ENCODE measurements at places on chromosomes 12 and 14.
A peak's percentile ranks its signal among the peaks of the same experiment; 100 is the strongest.

DNA sequence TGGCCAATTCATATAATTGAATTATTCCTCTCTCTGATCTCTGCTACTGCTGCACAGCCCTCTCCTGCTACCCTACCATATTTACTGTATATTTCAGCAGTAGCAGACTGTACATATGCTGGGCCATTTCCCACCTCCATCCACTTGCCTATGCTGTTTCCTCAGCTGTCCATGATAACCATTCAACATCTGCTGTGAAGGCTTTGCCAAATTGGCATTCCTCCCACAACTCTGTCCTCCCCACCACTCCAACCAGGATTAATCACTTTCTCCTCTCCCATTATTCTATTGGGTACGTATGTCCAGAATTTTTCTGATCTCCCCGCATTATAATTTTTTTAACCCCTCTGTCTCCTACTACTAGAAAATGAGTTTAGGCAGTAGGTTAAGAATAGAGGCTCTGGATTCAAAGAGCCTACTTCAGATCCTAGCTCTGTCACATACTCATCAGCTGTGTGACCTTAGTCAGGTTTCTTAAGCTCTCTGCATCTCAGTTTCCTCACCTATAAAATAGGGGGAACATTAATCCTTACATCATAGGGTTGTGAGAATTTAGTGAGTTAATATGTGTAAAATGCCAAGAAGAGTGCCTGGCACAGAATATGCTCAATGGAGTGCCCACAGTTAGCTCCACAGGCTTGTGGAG lies 123.3 kb downstream of the KICS2 start:
- DNase-seq: no peak

DNA sequence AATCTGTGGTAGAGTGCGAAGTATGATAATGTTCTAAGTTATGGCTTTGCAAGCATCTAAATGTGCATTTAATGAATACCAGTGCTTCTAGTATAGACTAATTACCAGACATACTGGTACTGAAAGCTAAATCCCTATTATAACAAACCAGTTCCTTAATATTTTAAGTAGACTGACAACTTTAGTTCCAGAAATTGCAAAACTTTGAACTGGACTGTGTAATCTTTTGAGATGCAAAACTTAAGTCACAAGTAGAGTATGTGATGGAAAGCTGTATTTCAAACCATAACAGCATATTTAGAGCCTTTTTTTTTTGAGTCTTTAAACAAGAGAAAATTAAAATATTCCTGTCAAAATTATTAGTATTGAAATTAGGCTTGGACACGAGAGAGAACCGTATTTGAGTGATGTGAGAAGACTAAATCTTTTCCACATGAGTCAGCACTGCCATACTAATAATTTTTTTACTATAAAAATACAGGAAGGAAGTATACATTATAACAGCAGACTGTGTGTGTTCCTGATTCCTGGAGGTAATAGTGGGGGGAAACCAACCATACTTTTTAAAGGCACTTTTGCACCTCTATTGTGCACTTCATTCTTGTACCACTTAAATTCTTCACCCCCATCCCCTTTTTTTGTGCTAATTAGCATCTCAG lies 45.5 kb downstream of the PPM1A start:
- no peak for DNase-seq

DNA sequence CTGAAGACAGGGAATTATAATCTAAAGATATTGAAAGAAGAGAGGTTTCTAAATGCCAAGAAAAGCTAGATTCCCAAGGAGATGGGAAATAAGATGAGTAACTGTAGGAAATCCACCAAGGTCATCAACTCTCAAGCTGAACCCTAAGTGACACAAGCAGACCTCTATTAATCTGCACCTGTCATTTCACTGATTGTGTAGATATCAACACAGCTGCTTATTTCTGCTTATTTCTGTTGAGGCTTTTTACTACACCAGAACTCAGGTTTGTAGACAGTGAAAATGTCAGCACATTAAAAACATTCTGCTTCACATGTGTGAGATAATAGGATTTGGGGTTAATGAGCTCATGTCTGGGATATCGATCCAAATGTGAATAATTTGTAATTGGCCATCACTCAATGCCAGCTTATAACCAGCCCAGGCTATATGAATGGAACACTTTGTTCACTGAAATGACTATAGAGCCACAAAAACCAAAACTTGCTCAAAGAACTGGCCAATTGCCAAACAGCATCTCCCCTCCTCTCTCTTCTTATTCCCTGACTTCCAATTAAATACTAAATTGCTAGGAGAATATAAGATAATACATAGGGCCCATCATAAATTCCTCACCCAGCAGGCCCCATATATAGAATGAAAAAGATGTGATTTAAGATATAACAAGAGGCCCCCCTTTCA lies 188.7 kb upstream of the ARID2 start:
- DNase-seq: no peak

DNA sequence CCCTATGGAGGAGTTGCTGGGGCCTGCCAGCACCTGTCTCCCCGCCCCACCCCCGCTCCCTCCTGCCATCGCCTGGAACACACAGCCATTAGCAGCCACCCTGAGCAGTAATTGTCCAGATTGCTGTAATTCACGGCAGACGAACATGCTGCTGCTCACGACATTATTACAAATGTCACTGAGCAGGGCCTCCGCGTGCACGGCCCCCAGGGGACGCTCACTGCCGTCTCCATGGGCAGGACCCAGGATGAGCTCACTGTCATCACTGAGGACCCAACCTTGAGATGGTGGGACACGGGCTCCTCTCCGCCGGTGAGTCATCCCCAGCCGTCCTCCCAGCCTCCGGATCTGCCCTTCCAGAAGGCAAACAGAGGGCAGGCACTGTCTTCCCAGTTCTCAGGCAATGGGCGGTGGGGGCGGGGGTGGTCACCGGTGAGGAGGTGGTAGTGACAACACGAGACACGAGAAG lies 100.4 kb downstream of the RFLNA start:
- no peak for DNase-seq

DNA sequence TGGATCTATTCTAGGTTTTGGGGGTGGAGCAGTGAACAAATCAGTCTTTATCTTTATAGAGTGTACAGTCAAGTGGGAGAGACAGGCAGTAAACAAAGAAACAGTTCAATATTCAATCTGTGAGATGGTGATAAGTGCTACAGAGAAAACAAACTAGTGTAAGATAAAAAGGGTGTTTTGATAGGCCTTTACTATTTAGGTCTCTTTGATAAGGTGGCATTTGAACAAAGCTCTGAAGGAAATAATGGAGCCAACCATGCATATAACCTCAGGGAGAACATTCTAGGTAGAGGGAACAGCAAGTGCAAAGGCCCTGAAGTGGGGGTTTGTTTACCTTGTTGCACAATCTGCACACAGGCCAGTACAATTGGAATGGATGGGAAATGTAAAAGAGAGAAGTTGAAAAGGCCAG lies 47.3 kb downstream of the PTPN11 start:
- peak; percentile 45 for DNase-seq

DNA sequence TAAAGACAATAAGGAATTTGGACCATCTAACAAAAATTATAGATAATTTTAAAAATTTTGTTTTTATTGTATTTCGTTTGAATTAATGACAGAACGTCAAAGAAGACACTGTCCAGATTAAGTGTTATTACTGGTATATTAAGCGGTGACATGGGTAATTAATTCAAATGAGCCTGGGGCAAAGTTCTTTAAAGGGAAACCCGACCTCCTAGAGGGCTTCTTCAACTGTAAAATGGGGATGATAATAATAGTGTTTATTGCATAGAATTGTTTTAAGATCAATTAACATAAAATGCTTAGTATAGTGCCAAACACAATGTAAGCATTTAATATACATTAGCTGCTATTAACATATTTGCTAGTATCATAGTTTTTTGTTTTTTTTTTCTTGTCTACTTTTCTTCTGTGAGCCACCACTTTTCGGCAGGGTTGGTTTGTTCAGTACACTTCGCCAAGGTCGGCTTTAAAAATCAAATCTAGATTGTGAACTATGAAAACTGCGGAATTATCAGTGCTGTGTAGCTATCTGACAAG lies 514 bp upstream of the LARP4 start:
- no peak for DNase-seq

- DNase-seq: no peak
Measured at GRCh38 chr12:75834591-75834990, 197.0 kb downstream of the PHLDA1 start.

DNA sequence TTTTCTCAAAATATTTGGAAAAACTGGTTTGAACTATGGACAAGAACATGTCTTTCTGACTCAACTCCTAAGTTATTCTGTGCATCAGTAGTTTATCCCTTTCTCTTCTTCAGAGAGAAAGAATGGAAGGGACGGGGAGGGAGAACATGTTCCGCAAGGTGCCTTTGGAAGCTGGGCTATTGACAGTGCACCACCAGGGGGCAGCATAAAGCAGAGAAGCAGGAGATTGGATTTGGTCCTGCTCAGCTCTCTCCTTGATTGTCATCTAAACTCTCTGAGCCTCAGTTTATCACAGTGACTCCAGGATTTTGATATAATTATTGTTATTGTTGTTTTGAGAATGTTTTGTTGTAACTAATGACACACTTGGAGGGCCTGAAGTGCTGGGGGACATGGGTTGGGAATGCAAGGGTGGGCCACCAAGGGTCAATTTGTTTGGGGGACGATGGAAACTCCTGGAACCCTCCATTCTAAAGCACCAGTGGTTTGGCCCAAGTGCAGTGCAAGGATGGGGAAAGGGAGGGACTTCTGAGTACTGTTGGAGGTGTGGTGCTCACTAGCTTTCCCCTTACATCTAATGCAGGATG lies 45.3 kb upstream of the ANO6 start:
- DNase-seq: peak; percentile 83

DNA sequence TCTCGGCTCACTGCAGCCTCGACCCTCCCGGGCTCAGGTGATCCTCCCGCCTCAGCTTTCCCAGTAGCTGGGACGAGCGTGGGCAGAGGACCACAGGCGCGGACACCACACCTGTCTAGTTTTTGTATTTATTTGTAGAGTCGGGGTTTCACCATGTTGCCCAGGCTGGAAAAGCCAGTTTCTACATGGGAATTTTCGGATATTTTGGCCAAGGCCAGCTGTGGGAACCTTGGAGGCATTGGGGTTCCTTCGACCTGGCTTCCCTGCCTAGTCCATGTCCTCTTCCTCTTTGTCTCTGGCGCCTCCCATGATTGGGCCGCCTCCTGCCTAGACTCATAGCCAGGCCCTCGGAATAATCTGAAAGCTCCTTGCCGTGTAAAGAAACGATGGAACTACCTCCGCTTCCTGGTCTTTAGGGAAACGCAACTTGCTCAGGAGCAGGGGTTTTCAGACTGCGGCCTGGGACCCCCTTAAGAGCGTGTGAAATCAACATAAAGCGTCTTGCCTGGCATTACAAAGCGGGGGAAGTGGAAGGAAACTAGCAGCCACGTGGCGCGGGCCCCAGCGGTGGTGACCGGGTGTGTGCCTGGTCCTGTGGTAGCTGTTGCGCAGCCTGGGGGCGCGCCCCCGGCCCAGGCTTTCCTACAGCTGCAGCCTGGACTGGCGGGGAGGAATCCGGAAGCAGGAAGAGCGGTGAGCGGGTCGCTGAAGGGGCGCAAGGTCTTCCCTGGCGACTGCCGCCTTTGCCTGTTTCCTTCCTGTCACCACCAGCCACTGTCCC lies 1.4 kb upstream of the HSP90AA1 start:
- DNase-seq: peak; percentile 66

GRCh38 chr14:97878727-97879126 lies 1081.5 kb downstream of the VRK1 start:
- no peak for DNase-seq

DNA sequence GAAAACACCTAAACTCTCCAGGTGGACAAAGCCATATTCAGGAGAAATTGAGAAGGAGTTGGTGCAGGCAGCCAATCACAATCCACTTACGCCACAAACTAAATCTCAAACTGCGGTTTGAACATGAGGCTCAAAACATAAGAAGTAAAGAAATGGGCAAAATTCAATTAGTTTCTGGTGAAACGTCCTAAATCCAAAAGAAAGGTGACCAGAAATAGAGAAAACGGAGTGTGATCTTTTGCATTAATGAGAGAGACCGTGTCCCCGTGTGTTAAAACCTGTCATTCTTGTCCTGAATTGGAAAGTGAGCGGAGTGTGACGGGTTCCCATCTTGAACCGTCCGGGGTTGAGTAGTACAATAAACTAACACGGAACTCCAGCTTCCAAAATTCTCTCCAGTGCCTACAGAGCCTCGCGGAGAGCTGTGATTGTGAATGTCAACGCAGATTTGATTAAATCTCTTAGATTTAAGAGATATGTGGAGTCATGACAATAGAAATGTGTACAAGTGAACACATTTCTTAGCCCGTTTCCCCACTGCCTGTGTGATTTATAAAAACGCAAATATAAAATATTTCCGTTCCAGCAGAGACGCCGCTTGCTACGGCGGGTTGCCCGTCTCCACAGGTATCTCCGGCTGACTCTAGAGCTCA lies 595 bp upstream of the METAP2 start:
- DNase-seq: peak; percentile 71

DNA sequence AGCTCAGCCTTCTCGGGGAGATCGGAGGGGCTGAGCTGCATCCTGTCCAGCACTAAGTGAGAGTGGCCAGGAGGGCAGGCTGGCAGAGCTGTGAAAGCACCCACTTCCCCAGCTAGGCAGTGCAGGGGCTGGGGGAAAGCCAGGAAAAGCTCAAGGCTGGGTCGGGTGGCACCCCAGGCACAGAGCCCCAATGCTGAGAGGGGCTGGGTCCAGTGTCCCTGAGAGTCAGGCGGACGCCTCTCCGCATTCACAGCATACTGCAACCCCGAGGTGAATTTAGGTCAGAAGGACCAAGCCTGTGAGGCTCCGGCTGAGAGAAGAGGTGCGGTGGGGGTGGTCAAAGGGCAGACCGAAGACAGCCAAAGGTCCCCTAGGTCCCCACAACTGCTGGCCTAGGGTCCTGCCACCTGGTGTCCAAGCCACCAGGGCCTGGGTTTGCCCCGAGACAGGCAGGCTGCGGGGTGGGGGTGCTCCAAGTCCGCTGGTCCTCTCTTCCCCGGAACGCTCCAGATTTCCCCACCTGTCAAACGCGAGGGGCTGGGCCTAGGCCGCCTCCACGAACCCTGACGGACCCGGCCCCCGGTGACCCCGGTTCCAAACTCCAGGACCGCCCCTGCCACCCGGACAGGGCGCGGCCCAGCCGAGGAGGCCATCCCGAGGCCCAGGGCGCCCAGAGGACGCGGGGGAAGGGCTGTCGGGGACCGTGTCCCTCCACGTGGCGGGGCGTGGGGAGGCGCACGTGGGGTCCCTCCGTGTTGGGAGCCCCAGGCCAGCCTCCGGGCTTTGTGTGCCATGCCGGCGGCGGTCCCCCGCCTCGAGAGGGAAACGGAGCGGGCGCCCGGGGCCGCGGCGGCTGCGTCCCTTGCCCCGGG lies 527 bp downstream of the CAMKK2 start:
- peak; percentile 62 for DNase-seq

- DNase-seq: peak; percentile 51
Measured at GRCh38 chr12:94710933-94711332, 60.6 kb upstream of the TMCC3 start.

DNA sequence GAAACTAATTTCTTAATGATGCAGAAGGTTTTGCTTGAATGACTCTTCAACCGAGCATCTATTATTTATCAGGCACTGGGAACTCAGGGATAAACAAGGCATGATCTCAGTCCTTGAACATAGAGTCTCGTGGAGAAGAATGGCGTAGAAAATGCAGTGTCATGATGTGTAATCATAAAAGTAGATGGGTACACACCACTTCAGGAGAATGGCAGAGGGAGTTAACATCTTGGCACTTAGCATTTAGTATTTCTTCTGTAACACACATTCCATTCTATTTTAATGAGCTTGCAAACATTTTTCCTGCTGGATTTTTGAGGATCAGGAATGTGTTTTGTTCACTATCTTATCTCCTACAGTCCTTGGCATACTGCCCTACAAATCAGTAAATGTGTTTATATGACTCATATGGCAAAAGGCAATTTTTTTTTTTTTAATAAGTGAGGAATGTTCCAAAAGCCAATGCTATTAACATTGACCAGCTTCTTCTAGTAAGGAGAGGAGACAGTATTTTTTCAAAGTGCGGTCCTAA lies 3.8 kb downstream of the TXNRD1 start:
- DNase-seq: peak; percentile 46

GRCh38 chr12:7121324-7121723 lies 7.4 kb downstream of the RBP5 start:
- DNase-seq: no peak
